Panc1 (cell line): ENCODE measurements at places on chromosomes 13 and 19. TPM values are rescaled to one million over a fixed set of nuclear protein-coding genes. Genes with fewer than 3 reads are reported as not detected.

GRCh38 chr19:7226739-7227138, 67.5 kb downstream of the INSR start:
- no peak overlapping the region for H3K4me3 ChIP-seq
- H3K4me1 ChIP-seq: no peaks in the 10 kb centered on the region
- no peaks in the 10 kb centered on the region for H3K36me3 ChIP-seq
- no peaks in the 10 kb centered on the region for H3K27me3 ChIP-seq

Gene HNRNPA1L2
- total RNA-seq: 3.2 TPM

Gene PLPP2
- 67.0 TPM for total RNA-seq

DNA sequence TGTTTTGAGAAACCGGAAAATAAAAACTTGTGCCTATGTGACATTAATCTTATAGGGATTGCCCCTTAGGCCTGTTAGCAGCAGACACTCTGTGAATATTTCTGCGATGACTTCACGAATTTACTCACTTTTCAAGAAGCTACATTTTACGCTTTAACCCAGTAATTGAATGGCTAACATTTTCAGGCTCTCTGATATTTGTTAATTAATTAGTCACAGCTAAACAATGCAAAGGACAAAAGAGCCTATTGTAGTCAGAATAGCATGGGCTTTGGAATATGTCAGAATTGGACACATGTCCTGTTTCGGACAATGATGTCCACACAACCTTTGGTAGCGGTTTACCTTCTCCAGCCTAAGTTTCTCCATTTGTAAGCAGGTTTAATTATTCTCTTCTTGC, 506.6 kb downstream of the EFNB2 start:
- H3K27me3 ChIP-seq: no peaks in the 10 kb centered on the region
- H3K4me1 ChIP-seq: no peaks in the 10 kb centered on the region
- no peak overlapping the region for H3K27ac ChIP-seq

GRCh38 chr19:45645631-45646344, 6.6 kb upstream of the EML2 start:
- H3K27ac ChIP-seq: peak overlapping the region; percentile 54; the same call in 1 of the 2 replicates
- H3K27me3 ChIP-seq: no peaks in the 10 kb centered on the region
- peak; percentile 59 for DNase-seq
- no peaks in the 10 kb centered on the region for H3K36me3 ChIP-seq

Gene A1BG
- 47.4 TPM for total RNA-seq

DNA sequence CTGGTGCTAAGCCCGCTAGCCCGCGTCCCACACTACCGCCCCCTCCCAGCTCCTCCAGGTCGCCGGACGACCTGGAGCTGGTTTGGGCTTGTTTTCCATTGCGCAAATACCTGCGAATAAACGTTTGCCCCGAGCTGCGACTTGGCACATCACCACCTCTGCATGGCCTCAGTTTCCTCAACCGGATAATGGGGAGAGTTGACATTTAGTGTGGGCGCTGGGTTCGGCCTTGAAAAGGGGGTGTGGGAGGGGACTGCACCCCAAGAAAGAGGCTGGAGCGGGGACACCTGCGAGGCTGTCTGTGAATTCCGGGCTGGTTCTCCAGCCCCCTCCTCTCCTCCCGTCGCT, 11.0 kb upstream of the JUND start:
- H3K4me1 ChIP-seq: peaks cover 23% of the 10 kb centered on the region
- H3K4me3 ChIP-seq: peak overlapping the region; percentile 68
- H3K27me3 ChIP-seq: no peaks in the 10 kb centered on the region
- no peaks in the 10 kb centered on the region for H3K36me3 ChIP-seq
- peak overlapping the region; percentile 90 for H3K27ac ChIP-seq
- DNase-seq: no peak

Gene ZNF878
- total RNA-seq: 2.1 TPM

Gene GRK1
- total RNA-seq: 1.8 TPM

GRCh38 chr19:42277821-42278451, 8.9 kb downstream of the CIC start:
- no peak for DNase-seq
- 0 out of 2 replicates have a peak overlapping the region, but pooled peaks have one; percentile 39 for H3K27ac ChIP-seq
- no peaks in the 10 kb centered on the region for H3K27me3 ChIP-seq
- no peaks in the 10 kb centered on the region for H3K36me3 ChIP-seq
- H3K4me3 ChIP-seq: no peak overlapping the region

DNA sequence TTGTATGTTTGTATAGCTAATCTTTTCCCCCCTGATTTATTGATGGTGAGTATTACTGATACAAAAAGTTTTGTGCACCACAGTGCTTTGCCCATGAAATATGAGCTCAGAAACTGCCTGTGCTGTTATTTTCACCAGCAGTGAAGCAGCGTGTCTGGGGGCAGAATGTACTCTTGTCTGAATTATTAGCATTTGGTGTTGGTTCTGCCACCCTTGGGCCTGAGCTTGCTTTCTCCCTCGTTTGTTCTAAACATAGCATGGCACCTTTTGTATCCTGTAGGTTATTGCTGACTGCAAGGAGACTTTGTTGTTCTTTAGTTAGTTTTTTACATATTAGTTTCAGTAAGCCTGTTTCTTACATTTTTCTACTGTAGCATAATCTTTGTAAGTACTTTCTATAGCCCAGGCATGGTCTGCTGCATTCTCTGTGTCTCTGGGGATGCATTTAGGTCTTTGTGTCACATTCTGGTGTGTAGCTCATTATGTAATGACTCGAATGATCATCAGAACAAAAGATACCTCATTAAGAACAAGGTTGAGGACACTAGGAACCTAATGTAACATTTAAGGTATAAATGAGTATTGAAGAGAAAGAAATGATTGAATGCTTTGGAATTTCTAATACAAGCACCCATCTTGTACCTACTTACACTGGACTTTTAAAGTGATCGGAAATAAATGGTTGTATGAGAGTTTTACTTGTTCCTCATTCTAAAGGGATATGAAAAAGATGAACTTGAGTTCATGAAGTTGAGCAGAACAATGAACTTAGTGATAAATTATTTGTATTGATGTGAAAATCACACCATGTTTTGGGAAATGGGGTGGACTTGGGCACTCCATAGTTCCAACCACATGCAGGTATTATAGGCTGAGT, 50.3 kb upstream of the GPI start:
- no peaks in the 10 kb centered on the region for H3K27me3 ChIP-seq
- H3K4me1 ChIP-seq: 0 out of 2 replicates have a peak, but pooled peaks cover 5% of the 10 kb centered on the region
- H3K27ac ChIP-seq: no peak overlapping the region
- no peak for DNase-seq

DNA sequence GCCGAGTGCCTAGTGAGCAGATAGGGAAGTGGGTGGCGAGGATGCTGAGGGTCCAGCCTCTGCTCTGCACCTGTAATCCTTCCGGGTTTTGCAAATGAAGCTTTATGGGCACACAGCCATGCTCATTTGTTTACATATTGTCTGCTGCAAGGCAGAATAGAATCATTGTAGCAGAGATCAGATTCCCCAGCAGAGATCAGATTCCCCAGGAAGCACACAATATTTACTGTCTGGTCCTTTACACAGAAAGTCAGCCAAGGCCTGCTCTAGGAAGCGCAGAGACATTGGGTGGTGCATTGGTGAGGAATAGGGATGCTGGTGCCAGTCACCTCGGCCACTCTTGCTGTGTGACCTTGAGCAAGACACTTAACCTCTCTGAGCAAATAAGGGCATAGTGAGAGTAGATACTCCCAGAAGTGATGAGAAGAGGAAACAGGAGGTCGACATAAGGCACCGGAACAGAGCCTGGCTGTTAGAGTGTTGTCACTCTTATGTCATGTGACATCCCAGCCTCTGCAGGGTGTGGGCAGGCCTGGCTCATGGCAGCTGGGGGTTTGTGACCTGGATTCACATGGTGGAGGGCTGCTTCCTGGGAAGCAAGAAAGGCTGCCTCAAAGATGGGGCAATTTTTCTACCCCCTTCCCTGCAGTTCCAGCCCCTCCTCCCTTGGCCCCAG, 25.6 kb downstream of the CARM1 start:
- no peak for DNase-seq
- peaks cover 20% of the 10 kb centered on the region for H3K4me1 ChIP-seq
- no peaks in the 10 kb centered on the region for H3K27me3 ChIP-seq

DNA sequence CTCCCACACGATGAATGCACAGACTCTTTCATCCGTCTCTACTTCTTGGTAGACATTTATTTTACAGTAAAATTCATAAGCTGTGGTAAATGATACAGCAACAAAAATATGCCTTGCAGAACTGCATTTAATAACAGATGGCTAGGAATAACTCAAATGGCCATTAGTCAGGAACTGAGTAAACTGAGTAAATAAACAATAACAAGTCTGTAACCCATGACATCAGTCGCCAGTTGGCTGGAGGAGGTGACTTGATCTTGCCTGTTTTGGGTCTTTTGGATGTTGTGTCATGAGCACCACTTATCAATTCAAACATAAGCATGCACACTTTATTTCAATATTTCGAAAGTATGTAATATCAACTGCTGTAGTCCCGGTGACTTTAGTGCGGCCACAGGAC, 632.6 kb upstream of the ARGLU1 start:
- no peaks in the 10 kb centered on the region for H3K27me3 ChIP-seq
- H3K4me3 ChIP-seq: no peak overlapping the region
- DNase-seq: no peak
- no peaks in the 10 kb centered on the region for H3K36me3 ChIP-seq
